ENCODE measurements at places on chromosomes 3 and 15.

DNA sequence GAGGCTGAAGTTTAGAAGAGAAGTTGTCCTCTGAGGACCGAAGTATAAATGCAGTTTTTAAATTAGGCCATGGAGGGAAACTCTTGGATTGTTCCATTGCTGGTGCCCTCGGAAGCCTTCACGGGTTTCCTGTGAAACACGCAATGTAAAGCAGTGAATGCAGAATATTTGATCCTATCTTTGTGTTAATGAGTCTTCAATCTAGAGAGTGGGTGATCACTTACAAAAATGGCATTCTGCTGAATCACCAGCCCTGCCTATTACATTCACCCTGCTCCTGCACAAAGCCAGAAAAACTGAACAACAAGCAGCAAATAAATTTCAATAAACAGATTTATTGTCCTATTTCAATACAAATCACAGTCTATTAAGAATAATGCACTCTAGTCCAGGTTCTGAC lies 1063.9 kb downstream of the FHIT start:
- DNase-seq = no peak

DNA sequence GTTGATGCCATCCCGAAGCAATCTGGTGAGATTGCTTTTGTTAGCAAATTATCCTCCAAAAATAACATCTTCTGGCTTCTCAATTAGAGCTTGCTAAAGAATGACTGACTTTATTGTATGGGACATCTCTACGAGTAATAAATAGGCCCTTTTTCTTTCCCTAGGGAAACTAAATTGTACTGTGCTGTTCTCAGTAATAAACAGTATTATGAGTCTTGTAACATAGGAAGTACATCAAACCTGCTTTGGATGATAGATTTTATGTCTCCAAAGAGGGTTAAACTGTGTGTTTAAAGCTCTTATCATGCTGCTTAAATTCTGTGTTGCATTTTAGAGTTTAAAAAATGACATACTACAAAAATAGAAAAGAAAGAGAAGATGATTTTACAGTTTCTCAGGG lies 153.4 kb upstream of the THRB start:
- DNase-seq = no peak

DNA sequence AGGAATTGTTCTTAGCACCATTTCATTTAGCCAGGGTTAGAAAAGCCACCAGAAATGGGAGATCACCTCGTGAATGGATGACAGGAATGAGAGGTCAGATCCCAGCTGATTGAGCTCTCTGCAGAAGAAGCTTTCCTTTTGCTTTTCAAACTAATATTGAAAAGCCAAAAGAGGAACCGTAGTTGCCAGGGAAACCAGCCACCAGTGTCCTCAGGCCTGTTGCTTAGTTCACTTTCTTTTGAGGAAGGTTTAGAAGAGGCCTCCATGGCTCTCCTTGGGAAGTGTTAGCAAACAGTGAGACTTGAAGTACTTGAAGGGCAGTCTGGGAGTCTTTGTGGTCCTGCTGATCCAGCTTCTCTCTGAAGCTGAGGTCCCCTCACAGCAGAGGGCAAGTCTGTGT lies 7.4 kb upstream of the CCK start:
- DNase-seq = no peak

GRCh38 chr3:29370476-29371420 lies 89.9 kb downstream of the RBMS3 start:
- no peak for DNase-seq

DNA sequence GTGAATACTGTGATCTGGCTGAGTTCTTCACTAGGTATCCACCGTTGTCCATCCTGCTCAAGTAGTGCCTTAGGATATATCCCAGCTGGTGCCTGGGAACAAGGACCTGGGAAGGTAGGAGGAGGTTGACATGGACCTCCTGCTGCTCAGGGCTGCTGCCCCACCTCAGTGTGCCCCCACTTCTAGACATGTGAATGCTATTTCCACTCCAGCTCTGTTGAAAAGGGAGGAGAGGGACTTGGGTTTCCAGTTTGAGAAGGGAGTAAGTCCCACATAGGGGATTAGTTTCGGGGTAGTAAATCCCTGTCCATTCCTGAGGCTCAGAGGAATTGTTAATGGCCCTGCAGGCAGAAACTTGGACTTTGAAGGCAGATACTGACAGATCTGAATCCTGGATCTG lies 32.9 kb upstream of the ETV5 start:
- DNase-seq = no peak

- peak; percentile 23 for DNase-seq
Measured at GRCh38 chr3:179563271-179563783, 601 bp downstream of the ACTL6A start.

- DNase-seq = no peak
Measured at GRCh38 chr15:35304389-35304788, 219.3 kb upstream of the NANOGP8 start.

- no peak for DNase-seq
Measured at GRCh38 chr15:25724899-25725298, 138.2 kb downstream of the ATP10A start.

DNA sequence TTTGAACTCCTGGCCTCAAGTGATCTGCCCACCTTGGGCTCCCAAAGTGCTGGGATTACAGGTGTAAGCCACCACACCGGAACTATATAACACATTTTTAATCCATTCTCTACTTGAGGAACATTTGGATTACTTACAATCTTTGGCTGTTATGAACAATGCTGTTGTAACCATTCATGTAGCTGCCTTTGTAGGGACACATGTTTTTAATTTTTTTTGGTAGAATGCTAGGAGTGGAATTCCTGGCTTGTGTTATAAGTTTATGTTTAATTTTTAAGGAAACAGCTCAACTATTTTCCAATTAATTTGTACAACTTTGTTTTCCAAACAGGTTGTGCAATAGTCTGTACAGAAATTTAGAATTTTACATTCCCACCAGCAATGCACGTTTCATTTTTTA lies 51.7 kb downstream of the GPR149 start:
- no peak for DNase-seq

- DNase-seq = no peak
Measured at GRCh38 chr3:197545571-197545970, 10.2 kb downstream of the BDH1 start.

DNA sequence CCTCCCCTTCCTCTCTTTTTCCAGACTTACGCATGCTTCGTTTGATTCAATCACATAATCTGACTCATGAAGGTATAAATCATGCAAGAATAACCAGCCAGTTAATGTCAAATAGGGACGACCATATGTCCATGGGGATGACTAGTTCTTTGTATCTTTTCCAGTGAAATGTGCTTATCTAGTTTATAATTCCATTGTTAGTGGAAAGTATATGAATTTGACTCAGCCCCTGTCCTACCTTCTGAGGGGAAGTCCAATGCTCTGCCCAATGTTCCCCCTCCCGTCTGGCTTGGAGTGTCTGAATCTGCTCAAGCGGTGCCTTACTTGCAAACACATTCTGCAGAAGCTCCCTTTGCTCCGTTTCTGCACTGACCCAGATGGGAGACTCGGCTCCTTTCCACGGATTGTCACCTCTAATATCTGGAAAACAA lies 55.0 kb upstream of the EPHB3 start:
- no peak for DNase-seq

DNA sequence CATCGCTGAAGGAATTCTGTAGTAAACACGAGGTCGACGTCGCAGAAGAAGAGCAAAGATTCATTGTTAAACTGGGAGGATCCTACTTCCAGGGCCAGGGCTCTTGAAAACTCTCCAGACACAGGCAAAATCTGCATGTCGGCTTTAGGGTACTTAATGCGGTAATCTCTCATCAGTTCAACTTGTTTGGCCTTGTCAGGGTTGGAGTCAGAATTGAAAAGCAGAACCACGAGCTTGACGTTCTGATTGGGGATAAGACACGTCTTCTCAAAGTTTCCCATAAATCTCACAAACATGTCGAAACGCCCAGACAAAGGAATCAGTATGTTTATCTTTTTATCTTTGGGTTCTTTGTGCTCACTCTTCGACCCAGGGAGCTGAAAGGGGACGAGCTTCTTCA lies 74.0 kb downstream of the CHSY1 start:
- DNase-seq = no peak

- DNase-seq = no peak
Measured at GRCh38 chr3:152436707-152437590, 168.2 kb downstream of the MBNL1 start.

DNA sequence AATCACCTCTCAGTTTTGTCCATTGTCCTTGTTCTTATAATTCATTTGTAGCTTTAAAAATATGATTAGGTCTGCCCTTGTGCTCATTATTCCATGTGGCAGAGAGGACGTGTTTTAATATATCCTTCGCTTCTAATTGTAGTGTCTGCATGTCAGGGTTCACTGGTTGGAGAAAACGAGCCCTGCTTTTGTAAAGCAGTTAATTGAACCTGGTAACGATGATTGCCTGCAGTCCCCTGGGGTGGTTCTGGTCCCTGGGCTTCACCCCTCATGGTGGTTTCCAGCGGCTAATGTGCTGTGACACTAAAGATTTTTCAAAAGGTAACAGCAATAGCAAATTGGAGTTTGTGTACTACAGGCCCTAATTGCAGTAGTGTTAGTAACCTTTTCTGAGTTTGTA lies 299.6 kb downstream of the CACNA2D3 start:
- DNase-seq = no peak

DNA sequence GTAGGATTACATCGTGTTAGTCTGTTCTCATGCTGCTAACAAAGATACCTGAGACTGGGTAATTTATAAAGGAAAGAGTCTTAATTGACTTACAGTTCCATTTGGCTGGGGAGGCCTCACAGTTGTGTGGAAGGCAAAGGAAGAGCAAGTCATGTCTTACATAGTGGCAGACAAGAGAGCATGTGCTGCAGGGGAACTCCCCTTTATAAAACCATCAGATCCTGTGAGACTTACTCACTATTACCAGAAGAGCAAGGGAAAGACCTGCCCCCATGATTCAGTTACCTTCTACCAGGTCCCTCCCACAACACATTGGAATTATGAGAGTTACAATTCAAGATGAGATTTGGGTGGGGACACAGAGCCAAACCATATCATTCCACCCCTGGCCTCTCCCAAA lies 3.4 kb downstream of the SLC25A26 start:
- no peak for DNase-seq

DNA sequence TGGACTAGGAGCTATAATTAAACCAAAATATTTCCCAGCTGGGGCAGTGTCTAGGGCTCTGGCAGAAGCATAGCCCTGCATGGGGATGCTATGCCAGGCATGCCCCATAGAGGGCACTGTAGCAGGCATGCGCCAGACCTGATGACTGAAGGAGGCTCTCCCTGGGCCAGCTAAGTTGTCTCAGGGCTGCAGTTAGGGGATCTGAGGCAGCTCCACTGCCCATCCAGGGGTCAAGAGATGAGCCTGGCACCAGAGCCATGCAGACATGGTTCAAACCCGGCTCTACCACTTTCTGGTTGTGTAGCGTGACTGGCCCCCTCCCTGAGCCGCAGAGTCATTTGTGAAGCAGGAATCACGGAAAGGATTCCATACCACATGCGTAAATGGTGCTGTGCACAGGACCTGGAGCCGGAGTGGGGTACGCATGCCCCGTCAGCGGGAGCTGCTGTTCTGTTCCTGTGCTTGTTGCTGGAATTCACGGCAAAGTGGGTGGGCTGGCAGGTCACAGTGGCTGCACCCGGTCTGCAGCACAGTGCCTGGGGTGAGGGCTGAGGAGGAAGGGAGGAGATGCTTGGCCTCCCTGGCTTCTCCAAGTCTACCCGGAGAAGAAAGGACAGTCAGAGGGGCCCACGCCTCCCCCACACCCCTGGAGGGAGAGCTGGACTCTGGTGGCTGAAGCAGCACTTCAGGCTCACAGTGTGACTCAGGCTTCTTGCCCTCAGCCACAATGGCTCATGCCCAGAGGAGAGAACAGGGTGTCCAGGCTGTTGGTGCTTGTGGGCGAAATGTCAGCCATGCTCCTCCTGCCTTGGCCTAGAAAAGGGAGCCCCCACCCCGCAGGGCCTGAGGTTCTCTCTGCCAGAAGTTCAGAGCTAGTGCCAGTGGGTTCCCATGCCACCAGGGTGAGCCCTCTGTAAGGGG lies 43.1 kb downstream of the DNASE1L3 start:
- DNase-seq = peak; percentile 13

DNA sequence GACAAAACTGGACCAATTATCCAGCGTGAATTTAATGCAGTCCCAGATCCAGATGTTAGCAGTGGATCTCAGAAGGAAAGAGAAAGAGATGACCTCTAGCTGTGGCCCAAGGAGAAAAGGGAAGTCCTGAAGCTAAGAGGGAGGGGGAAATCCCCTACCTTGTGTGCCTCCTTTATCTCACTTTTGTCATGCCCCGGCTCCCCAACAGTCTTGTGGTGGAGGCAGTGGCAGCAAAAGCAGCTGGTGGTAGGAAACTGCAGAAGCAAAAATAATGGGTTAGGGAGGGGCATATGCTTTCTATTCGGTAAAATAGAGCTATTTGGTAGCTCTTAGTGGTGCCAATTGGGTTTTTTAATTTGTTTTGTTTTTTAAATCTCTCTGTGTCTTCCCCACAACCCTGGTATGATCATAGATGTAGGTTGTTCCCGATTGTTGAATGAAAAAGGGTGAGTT lies 56.5 kb downstream of the MCTP2 start:
- no peak for DNase-seq

GRCh38 chr3:183375787-183376186 lies 52.6 kb downstream of the MCF2L2 start:
- no peak for DNase-seq

- no peak for DNase-seq
Measured at GRCh38 chr3:108036984-108037741, 53.7 kb downstream of the CD47 start.

DNA sequence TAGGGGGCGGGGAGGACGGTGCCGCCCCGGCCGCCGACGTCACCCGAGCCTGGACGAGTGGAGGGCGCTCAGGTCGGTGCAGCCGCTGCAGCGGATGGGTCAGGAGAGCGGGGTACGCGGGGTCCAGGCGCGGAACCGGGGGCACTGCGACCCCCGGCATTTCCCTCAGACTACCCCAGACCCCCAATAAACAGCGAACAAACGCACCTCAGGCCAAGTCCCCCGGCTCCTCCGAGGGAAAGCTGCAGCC lies 78.9 kb downstream of the IQSEC1 start:
- peak; percentile 49 for DNase-seq

DNA sequence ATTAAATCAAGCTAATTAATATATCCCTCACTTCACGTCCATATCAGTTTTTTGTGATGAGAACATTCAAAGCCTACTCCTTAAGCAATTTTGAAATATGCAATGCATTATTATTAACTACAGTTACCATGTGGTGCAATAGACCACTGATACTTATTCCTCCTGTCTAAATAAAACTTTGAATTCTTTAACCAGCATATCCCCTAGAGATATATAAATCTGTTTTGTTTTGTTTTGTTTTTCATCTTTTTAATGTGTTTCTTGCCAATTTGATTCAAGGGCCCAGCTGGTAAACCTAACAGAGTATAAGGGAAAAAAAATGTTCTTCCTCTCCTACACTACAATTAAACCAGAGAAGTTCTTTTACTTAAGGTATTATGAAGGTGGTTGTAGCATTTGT lies 524.2 kb downstream of the NAALADL2 start:
- no peak for DNase-seq

GRCh38 chr3:110814170-110815007 lies 257.2 kb upstream of the NECTIN3 start:
- DNase-seq = no peak

GRCh38 chr15:75884041-75884440 lies 19.6 kb upstream of the FBXO22 start:
- DNase-seq = no peak

GRCh38 chr3:187406927-187407326 lies 38.7 kb downstream of the RTP4 start:
- no peak for DNase-seq
